Immature natural killer cell (primary cell): ENCODE measurements at places on chromosomes 11 and 22.

- no peak for DNase-seq
Observed at GRCh38 chr11:117588166-117588810, 208.7 kb downstream of the DSCAML1 start.

DNA sequence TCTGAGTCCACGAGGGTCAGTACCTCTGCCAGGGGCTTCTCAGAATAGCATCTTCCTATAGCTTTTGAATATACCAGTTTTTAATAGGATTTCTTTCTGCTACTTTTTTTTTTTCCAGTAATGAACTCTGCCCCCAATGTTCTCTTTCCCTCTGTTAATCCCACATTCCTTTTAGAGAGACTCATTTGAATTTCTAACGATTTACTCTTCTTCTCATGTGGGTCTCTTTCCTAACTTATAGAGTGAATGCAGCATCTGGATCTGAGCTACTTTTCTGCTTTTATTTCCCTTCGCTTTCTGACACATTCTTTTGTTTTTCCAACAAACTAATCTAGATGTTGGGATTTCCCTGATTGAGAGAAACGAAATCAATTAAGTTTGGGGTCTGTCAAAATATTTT is 71.4 kb downstream of the INSC start:
- DNase-seq: no peak

GRCh38 chr11:121293288-121293594 is 670 bp downstream of the SC5D start:
- DNase-seq: no peak

GRCh38 chr11:19938169-19938856 is 222.0 kb downstream of the DBX1 start:
- peak; percentile 17 for DNase-seq
